Stimulated activated naive CD4-positive, alpha-beta T cell (primary cell): ENCODE measurements at places on chromosomes 16 and 17.

GRCh38 chr17:40100419-40100668 lies at the start of gene NR1D1:
Gene NR1D1, minus strand, starts transcription at chr17:40100589. Its CDS starts 495 bp downstream, at chr17:40100094.
- DNase-seq = no peak

DNA sequence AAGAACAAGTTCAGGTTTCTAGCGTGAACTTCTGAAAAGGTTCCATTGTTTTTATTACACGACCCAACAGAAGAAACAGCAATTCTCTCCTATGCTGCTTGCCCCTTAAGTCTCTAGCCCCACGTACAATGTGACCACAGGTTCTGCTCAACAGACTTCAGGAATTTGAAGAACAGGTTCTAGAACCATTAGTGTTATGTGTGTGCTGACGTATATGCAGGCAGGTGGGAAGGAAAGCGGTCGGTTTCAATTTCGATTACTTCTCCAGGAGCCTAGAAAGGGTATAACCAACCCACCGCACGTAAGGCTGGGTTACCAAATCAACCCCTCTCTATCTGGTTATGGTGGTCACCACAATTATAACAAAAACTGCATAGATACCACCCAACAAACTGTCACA lies 39.4 kb downstream of the XPO6 start:
- no peak for DNase-seq

DNA sequence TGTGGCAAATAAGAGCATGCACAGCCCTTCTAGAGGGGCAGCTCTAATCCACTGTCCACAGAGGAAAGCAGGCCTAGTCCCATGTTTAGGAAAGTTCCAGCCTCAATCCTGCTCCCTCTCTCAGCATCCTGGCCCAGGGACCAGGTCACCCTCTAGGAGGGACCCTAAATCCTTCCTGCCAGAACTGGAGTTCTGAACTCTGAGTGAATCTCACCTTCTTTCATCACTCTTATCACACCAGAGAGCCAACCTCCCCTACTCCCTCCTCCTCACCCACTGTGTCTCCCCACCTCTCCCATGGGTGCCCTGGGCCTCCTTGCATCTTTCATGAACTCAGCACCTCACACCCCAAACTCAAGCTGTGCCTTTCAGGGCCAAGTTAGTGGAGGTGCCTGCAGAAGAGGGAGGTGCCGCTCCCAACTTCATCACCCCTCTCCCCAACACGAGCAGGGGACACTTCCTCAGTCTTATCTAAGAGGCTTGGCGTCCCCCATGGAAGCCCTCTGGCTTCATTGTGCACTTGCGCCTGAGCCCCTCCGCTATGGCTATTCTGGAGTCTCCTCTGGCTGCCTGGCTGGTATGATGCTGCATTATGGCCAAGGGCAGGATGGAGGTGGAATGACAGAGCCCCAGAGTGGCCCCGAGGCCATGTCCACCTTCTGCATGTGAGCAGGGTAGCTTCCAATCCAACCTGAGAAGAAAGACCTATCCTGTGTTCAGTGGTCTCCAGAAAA lies 31.7 kb downstream of the PIK3R6 start:
- DNase-seq = no peak

GRCh38 chr17:37827905-37828650 lies 83.2 kb upstream of the HNF1B start:
- DNase-seq = no peak

GRCh38 chr16:56684926-56685590 lies 2.8 kb downstream of the MT1X start:
- DNase-seq = no peak

- DNase-seq = no peak
Measured at GRCh38 chr17:39653316-39653661, 11.9 kb upstream of the TCAP start.

GRCh38 chr17:62805234-62805633 lies 2.9 kb downstream of the MARCHF10 start:
- no peak for DNase-seq

- no peak for DNase-seq
Measured at GRCh38 chr17:61129267-61130254, 270.1 kb upstream of the TBX2 start.

GRCh38 chr17:69709441-69709840 lies 294.9 kb downstream of the MAP2K6 start:
- DNase-seq = no peak

- DNase-seq = no peak
Measured at GRCh38 chr16:83336603-83337002, 471.2 kb upstream of the HSBP1 start.

GRCh38 chr16:66706506-66706880 lies 9.9 kb upstream of the CMTM4 start:
- DNase-seq = no peak

DNA sequence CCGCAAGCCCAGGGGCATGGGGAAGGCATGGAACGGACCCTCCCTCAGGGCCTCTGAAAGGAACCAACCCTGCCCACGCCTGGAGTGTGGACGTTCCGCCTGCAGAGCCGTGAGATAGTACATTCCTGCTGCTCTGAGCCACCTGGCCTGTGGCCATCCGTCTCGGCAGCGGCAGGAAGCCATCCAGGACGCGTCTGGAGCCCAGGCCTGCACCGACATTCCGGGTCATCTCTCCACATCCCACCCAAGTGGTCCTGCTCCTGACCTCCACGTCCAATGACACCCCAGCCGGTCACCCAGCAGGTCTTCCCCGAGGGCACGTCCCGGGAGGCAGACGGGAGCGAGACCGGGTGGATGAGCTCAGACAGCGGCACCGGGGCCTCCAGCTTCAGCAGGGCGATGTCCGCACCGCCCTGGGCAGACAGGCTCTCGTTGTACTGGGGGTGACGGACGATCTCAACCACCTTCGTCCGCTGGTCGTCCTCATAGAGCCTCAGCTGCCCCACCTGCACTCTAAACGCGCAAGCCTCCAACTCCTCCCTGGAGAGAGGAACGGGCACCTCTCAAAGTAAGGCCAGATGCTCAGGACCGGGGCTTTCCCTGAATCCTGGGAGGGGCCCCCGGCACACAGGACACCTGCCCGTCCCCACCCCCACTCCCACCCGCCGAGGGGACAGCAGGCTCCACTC lies 21.3 kb upstream of the UBE2I start:
- DNase-seq = no peak

DNA sequence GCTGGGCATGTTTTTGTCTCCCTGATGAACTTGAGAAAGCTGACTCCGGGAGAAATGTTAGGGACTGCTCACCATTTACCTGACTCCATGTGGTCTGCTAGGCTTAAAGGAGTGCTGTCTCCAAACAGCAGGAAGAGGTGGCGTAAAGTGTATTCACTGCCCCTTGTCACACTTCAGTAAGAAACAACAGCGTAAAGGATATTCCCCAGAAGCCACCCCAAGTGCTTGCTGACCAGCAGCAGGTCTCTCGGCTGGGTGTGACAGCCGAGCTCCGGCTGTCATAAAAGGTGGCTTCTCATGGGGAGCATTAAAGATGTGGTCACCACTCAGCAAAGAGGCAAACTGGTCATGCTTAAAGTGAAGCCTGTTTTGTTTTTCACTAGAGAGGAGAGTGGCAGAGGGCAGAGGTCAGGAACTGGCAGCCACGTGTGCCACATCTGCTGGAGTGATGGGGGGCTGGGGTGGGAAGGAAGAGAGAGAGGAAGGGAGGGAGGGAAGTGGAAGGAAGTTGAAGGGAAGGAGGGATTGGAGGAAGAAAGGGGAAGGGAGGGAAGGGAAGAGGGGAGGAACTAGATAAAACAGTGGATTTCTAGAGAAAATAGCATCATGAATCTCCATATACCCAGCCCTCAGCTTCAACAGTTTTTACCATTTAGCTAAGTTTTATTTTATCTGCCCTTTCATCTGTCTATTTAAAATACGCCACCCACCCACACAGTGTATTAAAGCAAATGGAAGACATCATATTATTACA lies 119.3 kb downstream of the CLEC16A start:
- no peak for DNase-seq

DNA sequence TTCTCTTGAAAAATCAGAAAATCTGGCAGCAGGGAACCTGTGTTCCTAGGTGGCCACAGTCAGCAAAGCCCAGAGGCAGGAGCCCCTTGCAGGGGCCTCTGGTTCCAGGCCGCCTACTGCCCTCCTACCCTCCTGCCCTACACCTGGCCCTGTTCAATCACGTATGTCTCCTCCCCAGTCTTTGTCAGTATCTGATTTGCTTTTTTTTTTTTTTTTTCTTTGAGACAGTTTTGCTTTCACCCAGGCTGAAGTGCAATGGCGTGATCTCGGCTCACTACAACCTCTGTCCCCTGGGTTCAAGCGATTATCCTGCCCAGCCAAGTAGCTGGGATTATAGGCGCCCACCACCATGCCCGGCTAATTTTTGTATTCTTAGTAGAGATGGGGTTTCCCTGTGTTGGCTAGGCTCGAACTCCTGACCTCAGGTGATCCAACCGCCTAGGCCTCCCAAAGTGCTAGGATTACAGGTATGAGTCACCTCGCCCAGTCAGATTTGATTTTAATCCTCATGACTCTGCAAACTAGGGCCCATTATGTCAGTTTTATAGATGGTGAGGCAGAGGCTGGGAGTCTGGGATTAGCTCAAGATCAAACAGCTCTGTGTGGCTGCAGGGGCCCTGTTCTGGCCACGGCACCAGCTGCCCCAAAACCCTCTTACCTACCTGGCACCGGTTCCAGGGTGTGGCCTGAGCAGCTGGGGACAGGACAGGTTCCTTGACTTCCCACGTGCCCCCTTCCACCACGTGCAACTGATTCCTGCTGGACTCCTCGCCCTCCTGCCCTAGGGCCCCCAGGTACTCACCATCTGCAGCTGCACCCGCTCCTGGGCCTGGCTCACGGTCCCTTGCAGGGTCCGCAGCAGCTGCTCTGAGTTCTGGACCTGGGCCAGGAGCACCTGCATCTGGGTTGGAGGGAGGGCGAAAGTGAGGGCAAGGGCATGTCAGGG lies 14.7 kb downstream of the RABEP2 start:
- DNase-seq = no peak

- DNase-seq = peak; percentile 71
Measured at GRCh38 chr17:66399441-66399840, 97.0 kb downstream of the PRKCA start.

GRCh38 chr16:50718061-50718760 lies 23.7 kb upstream of the CYLD start:
- DNase-seq = no peak

- DNase-seq = no peak
Measured at GRCh38 chr16:15882563-15882962, 5.8 kb downstream of the CEP20 start.

DNA sequence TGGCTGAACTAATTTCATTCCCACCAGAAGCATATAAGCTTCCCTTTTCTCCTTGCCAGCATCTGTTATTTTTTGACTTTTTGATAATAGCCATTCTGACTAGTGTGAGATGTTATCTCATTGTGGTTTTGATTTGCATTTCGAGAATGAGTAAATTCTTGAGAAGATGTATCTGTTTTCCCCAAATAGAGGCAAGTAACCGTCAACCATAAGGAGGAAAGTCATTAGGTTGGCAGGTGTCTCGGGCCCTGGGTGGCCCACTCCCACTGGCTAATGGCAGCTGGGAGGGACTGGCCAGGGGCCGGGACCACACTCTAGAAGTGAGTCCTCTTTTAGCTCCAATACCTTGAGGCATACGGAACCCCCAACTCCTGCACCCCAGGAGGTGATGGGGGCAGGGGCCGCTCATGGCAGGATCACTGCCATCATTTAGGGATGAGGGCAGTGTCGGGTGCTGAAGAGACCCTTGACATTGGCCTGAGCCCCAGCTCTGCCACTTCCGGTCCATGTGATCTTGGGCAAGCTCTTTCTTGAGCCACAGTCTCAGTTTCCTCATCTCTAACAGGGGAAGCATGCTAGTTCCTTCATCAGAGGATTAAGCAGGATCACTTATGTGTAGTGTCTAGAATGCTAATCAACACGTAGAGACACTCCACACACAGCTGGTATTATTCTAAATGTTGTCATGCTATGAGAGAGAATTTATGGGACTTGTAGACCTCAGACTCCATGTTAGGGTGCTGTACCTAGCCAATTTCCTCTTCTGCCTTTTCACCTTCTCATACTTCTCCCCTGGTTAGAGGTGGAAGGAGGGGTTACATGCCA lies 44.3 kb downstream of the RGS9 start:
- no peak for DNase-seq

DNA sequence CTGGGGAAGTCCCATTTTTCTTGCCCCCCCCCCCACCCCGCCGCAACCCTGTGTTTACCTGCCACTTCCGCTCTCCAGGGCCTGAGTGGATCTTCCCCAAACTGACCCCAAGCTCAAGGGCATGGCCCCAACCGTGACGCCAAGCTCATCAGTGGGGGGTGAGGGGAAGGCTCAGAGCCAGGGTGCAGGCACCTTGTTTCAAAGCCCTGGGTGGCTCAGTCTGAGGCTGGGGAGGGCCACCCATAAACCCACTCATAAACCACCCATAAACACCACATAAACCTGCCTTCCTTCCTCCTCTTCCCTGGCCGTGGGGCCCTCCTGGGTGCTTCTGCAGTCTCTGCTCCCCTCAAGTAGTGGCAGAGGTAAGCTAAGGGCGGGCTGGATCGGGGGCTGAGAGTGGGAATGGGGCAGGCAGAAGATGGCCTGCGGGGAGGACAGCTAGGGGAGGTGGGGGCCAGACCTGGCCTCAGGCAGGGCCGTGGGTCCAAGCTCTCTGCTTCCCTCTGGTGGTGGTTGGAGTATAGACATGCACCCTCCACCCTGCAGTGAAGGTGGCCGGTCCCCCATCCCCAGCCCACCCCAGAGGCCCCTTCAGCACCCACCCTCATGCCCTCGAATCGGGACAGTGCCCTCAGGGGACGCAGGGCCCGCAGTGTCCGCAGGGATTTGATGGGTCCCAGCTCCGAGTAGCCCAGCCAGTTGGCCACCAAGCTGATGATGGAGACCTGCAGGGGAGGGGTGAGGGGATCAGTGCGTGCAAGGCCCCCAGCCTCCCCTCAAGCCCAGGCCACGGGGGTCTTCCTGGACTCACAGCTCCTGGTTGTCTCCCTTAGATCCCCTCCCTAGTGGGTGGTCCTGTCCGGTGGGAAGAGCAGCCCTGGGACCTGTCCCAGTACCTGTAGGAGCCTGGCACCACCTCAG lies 14.6 kb upstream of the CD79B start:
- peak; percentile 35 for DNase-seq
